ENCODE measurements at places on chromosomes 2 and 18. TPM values are rescaled to one million over a fixed set of nuclear protein-coding genes. Genes with fewer than 3 reads are reported as not detected.

Gene GAL3ST2
- total RNA-seq, result not detected

Gene ACTG2
- total RNA-seq, result not detected

Gene DNAH7
- not detected for total RNA-seq

Gene PCGF1
- 36.4 TPM for total RNA-seq

Gene LINC00305
- total RNA-seq, result not detected

Gene ALPP
- not detected for total RNA-seq

Gene NPHP1
- total RNA-seq, result 0.15 TPM
